ENCODE measurements at places on chromosomes 1 and 21. TPM values are rescaled to one million over a fixed set of nuclear protein-coding genes. Genes with fewer than 3 reads are reported as not detected.

DNA sequence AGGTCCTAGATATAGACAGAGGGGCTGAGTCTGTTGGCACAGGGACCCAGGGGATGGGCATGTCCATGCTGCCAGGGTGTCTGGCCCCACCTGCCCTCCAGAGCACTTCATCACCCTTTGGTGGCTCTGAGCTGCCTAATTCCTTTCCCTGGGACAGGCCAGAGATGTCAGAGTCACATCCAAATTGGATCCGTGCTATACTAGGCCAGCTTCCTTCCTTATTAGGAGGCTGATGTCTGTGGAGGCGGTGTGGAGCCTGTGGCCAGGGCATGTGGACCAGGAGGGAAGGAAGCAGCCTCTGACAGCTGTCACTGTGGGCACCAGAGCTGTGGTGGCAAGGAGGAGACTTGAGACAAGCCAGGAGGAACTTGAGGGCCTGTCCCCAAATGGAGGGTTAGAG is 77.7 kb upstream of the TMEM51 start:
- no peaks in the 10 kb centered on the region for H3K27me3 ChIP-seq
- H3K4me3 ChIP-seq: no peak overlapping the region
- no peak overlapping the region for H3K27ac ChIP-seq
- no peaks in the 10 kb centered on the region for H3K36me3 ChIP-seq

DNA sequence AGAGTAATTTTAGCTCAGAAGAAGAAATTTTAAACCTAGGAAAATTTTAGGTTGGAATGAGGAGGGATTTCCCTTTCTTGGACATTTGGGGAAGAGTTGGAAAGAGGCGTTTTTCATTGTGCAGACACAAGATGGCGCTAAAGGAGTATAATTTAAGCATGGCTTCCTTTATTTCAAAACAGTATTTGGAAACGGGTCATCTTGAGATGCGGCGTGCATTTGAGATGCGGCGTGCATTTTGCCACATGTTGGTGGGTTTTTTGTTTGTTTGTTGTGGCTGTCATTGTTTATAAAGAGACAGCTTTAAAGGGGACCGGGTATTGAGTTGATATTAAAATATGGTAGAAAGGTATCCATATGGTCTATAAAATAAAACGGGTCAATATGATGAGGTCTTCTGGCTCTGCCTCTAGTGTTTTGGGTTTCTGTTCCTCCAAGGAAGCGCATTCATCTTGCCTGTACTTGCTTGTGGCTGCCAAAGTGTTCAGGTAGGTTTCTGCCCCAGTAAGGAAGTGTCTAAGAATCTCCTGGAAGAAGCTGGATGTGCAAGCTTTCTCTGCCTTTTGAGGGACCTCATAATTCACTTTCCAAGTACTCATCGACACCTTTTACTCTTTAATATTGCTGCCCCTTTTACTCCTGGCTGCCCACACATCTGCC is 210.3 kb downstream of the SLC35F3 start:
- peak; percentile 76 for DNase-seq
- no peak overlapping the region for H3K27ac ChIP-seq
- H3K4me3 ChIP-seq: peak overlapping the region; percentile 57
- peaks cover 32% of the 10 kb centered on the region for H3K27me3 ChIP-seq

DNA sequence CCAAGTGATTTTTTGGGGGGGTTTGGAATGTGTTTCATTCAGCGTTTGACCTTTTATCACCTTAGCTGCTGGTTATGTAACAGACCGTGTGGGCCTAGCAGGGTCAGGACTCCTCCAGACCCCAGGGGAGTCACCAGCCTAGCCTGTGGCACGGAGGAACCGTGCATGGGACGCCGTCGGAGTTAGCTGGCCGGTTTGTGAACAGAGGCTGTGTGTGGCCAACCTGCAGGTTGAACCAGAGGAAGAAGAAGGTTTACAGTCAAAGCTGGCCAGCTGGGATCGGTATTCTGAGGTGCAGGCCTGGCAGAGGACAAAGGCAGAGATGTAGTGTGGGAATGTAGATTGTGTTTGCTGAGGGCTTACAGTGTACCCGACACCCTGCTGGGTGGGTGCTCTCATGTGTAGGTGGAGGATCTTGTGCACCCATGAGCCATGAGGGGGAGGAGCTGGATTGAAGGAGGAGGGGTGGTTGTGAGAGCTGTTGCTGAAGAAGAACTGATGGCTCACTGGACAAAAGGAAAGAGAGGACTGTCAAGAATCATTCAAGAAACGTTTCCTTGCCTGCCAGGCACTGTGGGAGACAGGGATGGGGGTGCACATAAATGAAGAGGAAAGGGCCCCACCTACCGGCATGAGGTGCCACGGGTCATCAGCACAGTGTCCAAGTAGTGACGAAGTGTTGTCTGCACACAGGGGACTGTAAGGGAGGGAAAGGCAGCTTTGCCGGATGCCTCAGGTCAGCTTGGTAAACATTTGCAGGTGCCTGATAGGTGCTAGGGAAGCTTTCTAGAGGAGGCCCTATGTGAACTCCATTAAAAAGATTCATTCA is 40.0 kb upstream of the PWP2 start:
- no peak for DNase-seq
- H3K36me3 ChIP-seq: peaks cover 53% of the 10 kb centered on the region
- no peaks in the 10 kb centered on the region for H3K27me3 ChIP-seq

DNA sequence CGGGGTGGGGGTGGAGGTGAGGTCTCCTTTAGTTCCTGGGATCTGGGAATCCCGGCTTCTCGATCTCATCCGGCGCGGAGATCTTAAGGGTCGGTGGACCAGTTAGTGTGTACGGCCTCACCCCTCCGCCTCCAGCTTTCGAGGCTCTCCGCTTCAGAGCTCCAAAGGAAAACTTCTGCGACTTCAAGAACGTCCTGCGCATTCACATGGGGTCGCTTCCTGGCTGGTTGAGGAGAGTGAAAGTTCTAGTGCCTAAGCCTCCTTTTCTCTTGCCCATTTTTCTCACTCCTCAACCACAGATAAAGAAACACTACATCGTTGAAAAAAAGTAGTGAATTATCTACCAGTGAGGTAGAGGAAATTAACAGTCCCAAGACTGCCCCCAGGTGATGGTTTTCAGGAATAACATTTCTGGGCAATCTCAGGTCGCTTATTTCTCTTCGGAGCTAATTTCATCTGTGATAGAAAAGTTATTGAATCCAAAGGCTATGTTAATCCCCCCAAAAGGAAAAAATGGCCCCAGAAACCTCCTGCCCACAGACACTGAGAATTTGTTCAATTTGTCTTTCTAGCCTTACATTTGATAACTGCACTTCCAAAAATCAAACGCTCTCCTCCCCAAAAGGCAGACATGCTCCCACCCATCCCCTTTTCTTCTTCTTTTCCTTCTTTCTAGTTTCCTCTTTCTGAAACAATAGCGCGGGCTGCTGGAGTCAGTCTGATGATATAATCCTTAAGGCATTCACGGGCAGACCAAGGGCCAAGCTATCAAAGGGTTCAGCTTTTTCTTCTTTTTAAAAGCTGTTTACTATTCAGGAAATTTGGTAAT is 20.6 kb upstream of the TBX15 start:
- peak overlapping the region; percentile 53 for H3K4me3 ChIP-seq
- peak overlapping the region; percentile 21 for H3K27ac ChIP-seq
- H3K27me3 ChIP-seq: peaks cover 62% of the 10 kb centered on the region
- peak; percentile 71 for DNase-seq

Gene TGFBR3
- 7.4 TPM for total RNA-seq

DNA sequence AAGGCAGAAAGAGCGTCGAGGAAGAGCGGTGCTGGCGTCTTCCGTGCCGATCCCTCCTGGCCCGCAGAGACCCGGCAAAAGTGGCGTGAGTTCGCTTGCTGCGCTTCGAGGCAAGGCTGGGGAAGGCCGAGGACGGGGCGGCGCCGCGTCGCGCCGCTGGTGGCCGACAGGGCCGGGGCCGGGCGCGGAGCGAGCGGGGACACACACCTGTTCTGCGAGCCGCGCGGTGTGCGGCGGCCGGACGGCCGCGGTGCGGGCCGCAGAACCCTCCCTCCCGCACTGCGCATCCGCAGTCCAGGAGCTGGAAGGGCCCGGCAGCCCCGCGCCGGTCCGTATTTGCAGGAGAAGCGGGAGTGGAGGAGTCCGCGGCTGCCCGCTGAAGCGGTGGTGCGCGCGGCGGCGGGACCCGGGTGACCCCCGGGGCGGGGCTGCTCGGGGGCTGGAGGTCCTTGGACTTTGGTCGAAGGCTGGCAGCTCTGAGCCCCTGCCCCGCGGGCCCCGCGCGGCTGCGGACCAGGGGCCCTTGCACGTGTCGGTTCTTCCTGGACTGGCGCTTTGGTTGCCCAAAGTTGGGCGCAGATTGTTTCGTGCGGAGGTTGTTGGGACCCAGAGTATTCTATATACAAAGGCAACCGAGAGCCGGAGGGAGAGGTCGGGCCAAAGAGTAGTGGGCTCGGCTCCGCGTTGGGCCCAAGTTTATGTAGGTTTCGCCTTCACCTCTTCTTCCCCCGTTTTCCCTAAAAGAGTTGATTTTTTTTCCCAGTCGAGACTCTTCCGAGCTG is 2.6 kb downstream of the RNF220 start:
- peaks cover 38% of the 10 kb centered on the region for H3K27me3 ChIP-seq
- no peaks in the 10 kb centered on the region for H3K36me3 ChIP-seq
- H3K4me3 ChIP-seq: peak overlapping the region; percentile 32
- no peak overlapping the region for H3K27ac ChIP-seq
- peaks cover 22% of the 10 kb centered on the region for H3K4me1 ChIP-seq

GRCh38 chr21:34878501-34878900 is 170.6 kb downstream of the RUNX1 start:
- H3K36me3 ChIP-seq: peaks cover 72% of the 10 kb centered on the region
- peaks cover 38% of the 10 kb centered on the region for H3K4me1 ChIP-seq
- DNase-seq: no peak
- H3K27me3 ChIP-seq: no peaks in the 10 kb centered on the region
- no peak overlapping the region for H3K4me3 ChIP-seq

DNA sequence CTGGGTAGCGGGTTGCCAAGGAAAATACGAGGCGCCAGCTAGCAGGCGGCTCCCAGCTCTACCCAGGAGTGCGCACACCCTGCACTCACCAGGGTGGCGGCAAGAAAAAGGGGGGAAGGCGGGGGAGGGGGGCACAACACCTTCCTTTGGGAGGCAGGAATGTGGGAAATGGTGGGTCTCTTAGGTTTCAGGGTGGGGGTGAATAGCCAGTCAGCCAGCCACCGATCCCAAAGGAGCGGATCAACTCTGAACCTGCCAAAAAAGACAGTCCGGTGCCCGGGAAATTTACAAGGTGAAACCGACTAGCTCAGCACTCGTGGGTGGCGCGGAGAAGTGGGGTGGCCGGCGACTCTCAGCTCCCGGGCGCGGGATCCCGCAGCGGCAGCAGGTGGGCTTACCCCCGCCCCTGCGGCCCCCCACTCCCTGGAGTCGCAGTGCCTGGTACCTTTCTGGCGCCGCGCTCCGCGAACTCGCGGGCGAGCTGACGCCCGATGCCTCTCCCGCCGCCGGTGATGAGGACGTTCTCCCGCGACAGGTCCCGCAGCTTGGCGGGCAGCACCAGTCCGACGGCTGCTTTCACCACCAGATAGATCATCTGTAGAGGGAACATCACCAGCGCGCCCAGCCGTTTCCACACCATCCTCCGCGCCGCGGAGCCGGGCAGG is 1.2 kb downstream of the DHRS3 start:
- peak overlapping the region; percentile 99 for H3K4me3 ChIP-seq
- H3K27me3 ChIP-seq: peaks cover 2% of the 10 kb centered on the region
- peaks cover 36% of the 10 kb centered on the region for H3K36me3 ChIP-seq

DNA sequence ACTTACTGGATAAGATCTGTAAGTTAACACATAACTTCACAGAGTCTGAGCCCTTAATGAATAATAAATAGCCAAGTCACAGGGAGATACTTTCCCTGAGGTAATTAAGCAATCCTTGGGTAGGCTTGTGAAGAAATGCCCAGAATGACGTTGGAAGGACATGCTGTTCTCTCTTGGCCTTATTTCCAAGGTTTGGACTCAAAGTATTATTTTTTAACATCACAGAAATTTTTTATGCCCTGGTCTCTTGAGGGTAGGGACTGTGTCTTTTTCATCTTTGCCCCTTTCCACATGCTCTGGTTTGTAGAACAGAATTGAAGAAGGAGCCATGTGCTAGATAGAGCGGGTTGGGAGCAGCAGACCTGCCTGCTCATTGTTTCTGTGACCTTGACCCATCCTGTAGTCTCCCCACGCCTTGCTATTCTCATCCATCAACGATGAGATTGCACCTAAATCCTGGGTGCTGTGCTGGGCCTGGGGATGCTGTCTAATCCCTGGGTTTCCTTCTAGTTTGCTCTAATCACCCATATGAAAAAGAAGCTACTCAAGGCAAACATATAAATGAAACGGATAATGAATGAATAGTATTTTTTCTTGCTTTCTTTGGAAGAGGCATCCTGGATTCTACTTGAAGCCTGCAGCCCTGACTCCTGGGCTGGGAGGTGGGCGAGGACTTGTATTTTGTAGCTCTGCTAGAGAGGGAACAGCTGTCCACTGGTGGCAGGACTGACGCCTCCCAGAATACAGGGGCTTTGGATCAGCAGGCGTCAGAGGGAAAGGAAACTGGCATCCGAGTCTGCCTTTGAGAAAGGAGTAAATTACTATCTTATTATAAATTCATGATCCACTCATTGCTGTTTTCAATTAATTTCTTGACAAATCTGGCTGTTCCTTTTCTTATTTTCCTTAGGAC is 17.5 kb upstream of the LAMTOR5 start:
- H3K4me3 ChIP-seq: no peak overlapping the region
- no peaks in the 10 kb centered on the region for H3K36me3 ChIP-seq
- no peak overlapping the region for H3K27ac ChIP-seq
- peaks cover 15% of the 10 kb centered on the region for H3K27me3 ChIP-seq
- peaks cover 9% of the 10 kb centered on the region for H3K4me1 ChIP-seq
- DNase-seq: no peak

- H3K4me3 ChIP-seq: no peak overlapping the region
- H3K27me3 ChIP-seq: no peaks in the 10 kb centered on the region
- DNase-seq: no peak
- H3K27ac ChIP-seq: no peak overlapping the region
Observed at GRCh38 chr1:14140831-14141401, 440.9 kb downstream of the PRDM2 start.

GRCh38 chr1:118636004-118636403 is 352.1 kb downstream of the TBX15 start:
- no peaks in the 10 kb centered on the region for H3K36me3 ChIP-seq
- DNase-seq: no peak
- no peaks in the 10 kb centered on the region for H3K4me1 ChIP-seq
- no peaks in the 10 kb centered on the region for H3K27me3 ChIP-seq
- H3K4me3 ChIP-seq: no peak overlapping the region

Gene KRTAP13-2
- not detected for total RNA-seq

Measured in activated CD4-positive, alpha-beta T cell treated with anti-CD3 and anti-CD28 coated beads, Interleukin-2, amount 10 ng/mL, durations not matched to agents 24 days and 14 days (primary cell).